Glomerular endothelial cell (primary cell): ENCODE measurements at places on chromosomes 11 and 22. TPM values are rescaled to one million over a fixed set of nuclear protein-coding genes. Genes with fewer than 3 reads are reported as not detected.

Gene PCNX3
- total RNA-seq: 51.0 and 67.8 TPM in 2 replicates

Gene ACR
- 0.76 TPM in 1 of 2 replicates, not detected in the other for total RNA-seq

DNA sequence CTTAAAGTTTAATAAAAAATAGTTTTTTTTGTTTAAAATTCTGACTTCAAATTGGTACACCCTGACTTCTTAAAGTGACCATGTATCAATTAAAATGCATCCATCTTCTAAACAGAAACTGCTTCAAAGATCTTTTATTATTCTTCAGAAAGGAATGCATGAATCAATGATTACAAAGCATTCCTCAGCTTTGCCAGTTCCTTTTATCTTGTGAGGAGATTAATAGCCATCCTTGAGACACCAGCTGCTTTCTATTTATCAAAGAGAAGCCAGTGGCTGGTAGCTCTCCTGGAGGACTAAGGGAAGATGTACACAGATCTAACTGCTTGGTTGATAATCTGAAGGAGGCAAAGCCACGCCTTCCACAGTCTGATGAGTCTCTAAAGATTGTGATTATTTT, 2222.5 kb downstream of the LRRC4C start:
- no peak for DNase-seq

DNA sequence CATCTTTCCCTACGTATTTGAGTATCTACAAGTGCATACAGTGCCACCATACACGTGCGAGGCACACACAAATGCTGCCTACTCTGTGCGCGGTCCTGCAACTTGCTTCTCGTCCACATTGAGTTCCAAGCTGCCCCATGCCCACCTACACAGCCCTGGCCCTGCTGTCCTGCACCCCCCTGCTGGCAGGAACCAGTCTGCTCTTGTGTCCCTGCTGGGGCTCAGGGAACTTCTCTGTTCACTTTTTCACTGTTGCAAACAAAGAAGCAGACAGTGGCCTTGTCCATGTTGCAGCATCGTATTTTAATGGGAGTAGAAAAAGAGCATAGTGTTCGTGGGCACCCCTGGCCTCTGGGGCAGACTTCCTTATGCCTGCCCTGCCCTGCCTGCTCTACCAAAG, 14.0 kb downstream of the CPT1A start:
- no peak for DNase-seq

- no peak for DNase-seq
Measured at GRCh38 chr11:72755713-72756285, 3.6 kb upstream of the ARAP1 start.

Gene HMOX1
- total RNA-seq: 60.6 and 176 TPM in 2 replicates

DNA sequence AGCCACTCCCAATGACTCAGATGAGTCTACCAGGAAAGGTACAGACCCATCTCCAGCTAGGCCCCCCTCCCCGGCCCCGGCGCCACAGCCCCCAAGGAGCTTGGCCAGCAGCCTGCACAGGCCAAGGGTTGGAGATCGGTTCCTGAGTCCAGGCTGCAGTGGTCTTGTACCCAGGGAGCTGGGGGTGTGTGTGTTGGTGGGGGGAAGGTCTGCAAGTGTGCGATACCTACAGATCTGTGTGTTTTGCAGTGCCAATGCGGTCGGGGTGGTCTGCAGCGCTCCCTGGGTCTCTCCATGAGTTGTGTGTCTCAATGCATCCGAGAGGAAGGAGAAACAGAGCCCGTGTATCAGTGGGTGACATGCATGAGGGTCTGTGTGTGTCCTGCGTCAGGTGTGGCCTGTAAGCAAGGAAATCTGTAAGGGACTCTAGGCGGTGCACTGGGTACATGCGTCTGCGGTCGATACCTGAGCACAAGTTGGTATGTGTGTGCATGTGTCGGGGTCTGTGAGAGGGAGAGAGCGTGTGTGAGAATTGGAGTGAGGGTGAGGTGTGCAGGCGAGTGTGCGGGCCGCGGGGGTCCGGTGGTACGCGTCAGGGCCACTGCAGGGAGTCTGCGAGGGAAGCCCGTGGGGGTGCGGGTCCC, 645 bp downstream of the CDC42BPG start:
- DNase-seq: no peak

DNA sequence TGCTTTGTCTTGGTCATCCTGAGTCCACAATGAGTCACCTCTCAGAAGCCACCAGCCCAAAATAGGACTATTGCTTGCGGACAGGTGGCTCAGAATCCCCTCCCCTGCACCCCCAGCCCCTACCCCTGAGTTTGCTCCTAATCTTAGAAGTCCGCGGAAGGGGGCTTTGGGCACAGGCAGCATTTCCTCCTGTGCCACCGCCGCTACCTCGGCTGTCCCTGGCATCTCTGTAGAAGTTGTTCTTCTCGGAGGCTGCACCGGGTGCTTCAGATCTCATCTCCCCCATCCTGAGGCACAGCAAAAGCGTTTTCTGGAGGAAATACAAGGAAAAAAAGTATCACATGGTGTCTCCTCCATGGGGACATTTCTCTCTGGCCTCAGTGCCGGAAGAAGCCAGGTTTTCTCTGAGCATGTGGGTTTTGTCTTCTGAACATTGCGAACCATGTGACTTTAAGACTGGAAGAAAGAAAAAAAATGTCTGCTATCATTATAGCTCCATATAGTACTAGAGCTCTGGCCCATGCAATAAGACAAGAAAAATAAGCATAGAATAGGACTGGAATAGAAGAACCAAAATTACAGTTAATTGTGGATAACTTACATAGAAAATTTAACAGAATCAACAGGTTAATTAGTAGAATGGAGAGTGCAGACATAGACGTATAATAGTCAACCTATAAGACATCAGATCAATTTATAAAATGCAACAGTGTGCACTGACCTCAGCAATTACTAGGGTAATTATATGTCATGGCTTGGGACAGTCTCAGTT, 63.2 kb downstream of the SHISAL1 start:
- DNase-seq: no peak

GRCh38 chr11:29527391-29527936, 489.4 kb downstream of the KCNA4 start:
- peak; percentile 92 for DNase-seq

- no peak for DNase-seq
Measured at GRCh38 chr11:64659417-64660144, 63.4 kb downstream of the NRXN2 start.

DNA sequence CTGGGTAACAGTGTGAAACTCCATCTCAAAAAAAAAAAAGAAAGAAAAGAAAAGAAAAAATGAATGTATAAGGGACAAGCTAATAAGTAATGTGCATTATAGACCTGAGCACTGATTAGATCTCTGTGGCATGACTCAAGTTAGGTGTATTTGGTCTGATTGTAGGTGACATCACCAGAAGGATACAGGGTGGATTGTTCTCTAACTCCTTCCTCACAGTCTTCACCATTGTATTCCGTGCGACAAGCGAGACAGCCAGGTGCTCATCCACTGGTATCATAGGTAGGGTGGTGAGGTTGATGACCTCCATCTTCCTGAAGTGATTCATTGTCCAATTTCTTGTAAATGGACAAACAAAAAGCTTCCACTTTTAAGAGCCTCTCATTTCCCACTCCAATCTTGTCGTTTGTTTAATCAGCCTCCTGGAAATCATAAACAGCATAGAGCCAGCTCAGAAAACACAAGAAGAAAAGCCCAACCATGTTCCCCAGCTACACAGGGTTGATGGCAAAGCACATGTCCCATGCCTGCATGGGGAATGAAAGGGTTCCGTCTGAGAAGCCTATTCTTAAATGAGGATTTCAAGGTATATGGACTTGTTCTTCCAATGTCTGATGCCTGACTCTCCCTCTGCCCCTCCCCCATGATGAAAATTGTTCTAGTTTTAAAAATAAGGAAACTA, 6.2 kb downstream of the FAM227A start:
- no peak for DNase-seq
